Natural killer cell (primary cell): ENCODE measurements at places on chromosomes 3 and 15. TPM values are rescaled to one million over a fixed set of nuclear protein-coding genes. Genes with fewer than 3 reads are reported as not detected.

DNA sequence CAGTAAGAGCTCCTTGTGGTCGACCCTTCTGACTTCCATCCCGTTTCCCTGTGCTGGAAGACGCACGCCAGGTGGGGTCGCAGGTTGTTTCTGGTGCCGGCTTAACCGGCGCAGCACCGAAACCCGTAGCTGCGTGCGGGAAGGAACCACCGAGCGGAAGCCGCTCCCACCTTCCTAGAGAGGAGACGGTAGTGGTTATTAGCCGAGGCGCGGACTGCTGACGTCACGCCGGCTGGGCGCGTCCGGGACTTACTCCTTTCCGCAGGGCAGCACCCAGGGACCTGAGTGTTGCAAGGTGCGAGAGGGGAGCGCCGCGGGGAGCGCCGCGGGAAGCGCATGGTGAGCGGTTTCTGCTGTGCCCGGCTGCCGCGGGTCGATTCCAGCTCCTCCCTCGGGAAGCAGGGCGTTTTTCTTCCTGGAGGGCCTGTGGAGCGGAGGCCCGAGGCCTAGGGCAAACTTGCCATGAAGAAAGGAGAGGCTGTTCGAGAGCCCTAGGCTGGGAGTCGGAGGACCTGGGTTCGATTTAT, at the start of gene ZNF501:
ZNF501 (plus strand) TSS at position 252 of the 527 bp plus-strand sequence. CDS start 4,787 bp downstream, outside the sequence.
- H3K4me3 ChIP-seq = peak within 1 kb of the TSS; percentile 60
- H3K27ac ChIP-seq = no peak within 1 kb of the TSS
- H3K4me1 ChIP-seq = peaks cover 3% of the 10 kb centered on the region
- peaks cover 12% of the 10 kb centered on the region for H3K36me3 ChIP-seq
- no peaks in the 10 kb centered on the region for H3K27me3 ChIP-seq

- no peaks in the 10 kb centered on the region for H3K36me3 ChIP-seq
- H3K4me1 ChIP-seq = no peaks in the 10 kb centered on the region
- DNase-seq = no peak
- no peaks in the 10 kb centered on the region for H3K27me3 ChIP-seq
- H3K27ac ChIP-seq = no peak overlapping the region
- no peak overlapping the region for H3K4me3 ChIP-seq
Measured at GRCh38 chr3:53729159-53729558, 117.1 kb downstream of the CHDH start.

DNA sequence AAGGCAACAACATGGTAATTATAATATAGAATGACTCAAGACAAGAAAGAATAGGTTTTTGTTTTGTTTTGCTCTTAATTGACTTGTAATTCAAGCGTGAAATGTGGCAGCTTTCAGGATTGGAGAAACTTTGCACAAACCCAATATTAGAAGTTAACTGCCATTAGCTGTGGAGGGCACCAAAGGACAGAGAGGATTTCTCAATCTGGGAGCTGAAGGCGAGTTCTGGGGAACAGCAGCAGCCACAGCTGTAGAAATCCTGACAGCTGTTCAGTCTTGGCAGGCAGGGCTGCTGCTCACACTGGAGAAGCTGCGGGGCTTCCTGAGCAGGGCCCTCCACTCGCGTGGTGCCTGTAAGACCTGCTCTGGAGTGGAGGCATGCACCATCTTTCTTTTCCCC, 182.2 kb upstream of the IL12A start:
- H3K27me3 ChIP-seq = no peaks in the 10 kb centered on the region
- no peak overlapping the region for H3K27ac ChIP-seq
- no peak overlapping the region for H3K4me3 ChIP-seq
- H3K36me3 ChIP-seq = no peaks in the 10 kb centered on the region
- H3K4me1 ChIP-seq = no peaks in the 10 kb centered on the region

DNA sequence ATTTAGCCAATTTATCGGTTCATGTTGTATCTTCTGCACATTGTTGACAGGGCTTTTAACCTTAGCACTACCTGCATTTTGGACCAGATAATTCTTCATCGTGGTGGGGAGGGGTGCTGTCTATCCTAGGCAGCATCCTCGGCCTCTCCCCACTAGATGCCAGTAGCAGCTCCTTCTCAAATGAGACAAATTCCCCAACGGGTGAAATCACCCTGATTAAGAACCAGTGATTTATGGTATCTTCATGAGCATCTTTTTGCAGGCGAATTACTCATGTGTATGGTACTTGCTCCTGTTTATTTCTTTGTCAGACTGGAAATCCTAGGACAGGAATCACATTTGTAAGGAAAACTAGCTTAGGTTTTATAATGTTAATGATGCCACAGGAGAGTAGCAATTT, 68.0 kb downstream of the C3orf70 start:
- H3K27me3 ChIP-seq = no peaks in the 10 kb centered on the region
- H3K4me3 ChIP-seq = no peak overlapping the region
- no peak overlapping the region for H3K27ac ChIP-seq
- H3K4me1 ChIP-seq = no peaks in the 10 kb centered on the region

DNA sequence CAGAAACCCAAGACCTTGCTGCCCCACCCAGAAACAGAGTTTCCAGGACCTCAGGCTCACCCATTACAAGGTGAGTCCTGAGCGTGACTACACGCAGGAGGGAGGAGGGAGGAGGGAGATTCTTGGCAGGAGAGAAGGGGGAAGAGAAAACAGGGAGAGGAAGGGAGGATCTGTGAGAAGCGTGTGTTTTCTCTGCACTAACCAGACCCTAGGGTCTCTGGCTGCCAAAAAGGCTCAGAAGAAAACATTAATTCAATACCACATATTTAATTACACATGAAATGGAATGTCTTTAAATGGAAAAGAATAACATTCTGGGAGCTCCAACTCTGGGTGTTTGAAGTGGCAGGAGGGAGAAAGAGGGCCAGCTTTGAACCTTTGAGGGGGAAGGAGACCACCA, 309.0 kb downstream of the NTRK3 start:
- H3K4me1 ChIP-seq = no peaks in the 10 kb centered on the region
- H3K27me3 ChIP-seq = no peaks in the 10 kb centered on the region
- no peak overlapping the region for H3K27ac ChIP-seq
- H3K4me3 ChIP-seq = no peak overlapping the region
- DNase-seq = no peak
- no peaks in the 10 kb centered on the region for H3K36me3 ChIP-seq

DNA sequence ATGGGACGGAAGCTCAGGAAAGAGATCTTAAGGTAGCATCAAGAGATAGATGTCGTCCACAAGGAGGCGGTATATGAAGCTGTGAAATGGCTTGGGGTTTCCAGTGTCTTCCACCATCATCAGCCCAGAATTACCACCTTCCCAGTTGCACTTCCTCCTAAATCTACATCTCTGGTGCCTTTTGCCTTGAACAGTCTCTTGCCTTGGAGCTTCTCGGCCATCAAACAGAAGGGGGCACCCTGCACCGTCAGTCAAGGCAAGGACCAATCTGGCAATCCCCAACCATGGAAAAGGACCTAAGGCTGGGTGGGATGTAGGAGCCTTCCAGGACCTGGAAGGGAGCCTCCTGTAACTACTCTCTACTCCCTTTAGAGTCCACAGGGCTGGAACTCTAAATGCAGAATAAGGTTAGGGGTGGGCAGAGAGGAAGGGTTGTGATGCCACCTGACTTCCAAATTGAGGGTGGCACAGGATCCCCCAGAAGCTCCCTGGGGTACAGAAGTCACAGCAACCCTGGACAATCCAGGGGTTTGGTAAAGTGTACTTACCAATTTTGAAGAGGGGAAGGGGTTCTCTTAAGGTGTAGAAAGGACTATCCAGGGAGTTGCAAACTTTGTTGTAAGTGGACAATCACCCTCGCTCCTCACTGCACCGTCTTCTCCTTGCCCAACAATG, 1.0 kb upstream of the RYR3 start:
- no peaks in the 10 kb centered on the region for H3K4me1 ChIP-seq
- peaks cover 8% of the 10 kb centered on the region for H3K27me3 ChIP-seq
- H3K4me3 ChIP-seq = no peak overlapping the region
- DNase-seq = no peak
- no peaks in the 10 kb centered on the region for H3K36me3 ChIP-seq
- no peak overlapping the region for H3K27ac ChIP-seq

GRCh38 chr3:42704136-42704841, 1.7 kb upstream of the HHATL start:
- no peak overlapping the region for H3K4me3 ChIP-seq
- no peak overlapping the region for H3K27ac ChIP-seq
- peaks cover 2% of the 10 kb centered on the region for H3K4me1 ChIP-seq
- no peaks in the 10 kb centered on the region for H3K36me3 ChIP-seq
- no peaks in the 10 kb centered on the region for H3K27me3 ChIP-seq
- no peak for DNase-seq

DNA sequence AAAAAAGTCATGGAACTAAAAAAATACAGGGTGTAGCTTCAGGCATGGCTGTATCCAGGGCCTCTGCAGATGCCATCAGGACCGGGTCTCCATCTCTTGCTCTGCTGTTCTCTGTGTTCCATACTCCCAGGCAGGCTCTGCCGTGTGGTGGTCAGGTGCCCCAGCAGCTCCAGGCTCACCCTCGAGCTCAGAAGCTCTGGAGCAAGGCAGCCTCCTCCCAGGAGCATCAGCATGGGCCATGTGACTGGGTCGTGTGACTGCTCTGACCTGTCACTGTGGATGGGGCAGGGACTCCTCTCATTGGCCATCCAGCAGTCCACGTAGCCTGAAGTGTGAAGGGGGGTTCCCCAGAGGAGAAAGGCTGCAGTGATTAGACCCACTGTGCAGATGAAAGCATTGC, 8.5 kb downstream of the FBLN2 start:
- H3K36me3 ChIP-seq = no peaks in the 10 kb centered on the region
- H3K4me3 ChIP-seq = no peak overlapping the region
- no peaks in the 10 kb centered on the region for H3K27me3 ChIP-seq
- H3K4me1 ChIP-seq = no peaks in the 10 kb centered on the region

GRCh38 chr3:174821477-174821876, 37.7 kb upstream of the NAALADL2 start:
- no peak for DNase-seq
- H3K36me3 ChIP-seq = no peaks in the 10 kb centered on the region
- no peaks in the 10 kb centered on the region for H3K27me3 ChIP-seq
- no peak overlapping the region for H3K27ac ChIP-seq
- no peak overlapping the region for H3K4me3 ChIP-seq

DNA sequence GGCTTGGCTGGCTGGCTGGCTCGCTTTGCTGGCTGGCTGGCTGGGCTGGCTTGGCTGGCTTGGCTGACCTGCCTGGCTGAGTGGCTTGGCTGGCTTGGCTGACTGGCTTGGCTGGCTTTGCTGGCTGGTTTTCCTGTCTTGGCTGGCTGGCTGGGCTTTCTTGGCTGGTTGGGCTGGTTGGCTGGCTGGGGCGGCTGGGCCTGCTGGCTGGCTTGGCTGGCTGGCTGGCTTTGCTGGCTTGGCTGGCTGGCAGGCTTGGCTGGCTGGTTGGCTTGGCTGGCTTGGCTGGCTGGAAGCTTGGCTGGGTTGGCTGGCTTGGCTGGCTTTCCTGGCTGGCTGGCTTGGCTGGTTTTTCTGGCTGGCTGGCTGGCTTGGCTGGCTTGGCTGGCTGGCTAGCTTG, 435.6 kb downstream of the GOLGA6L6 start:
- no peak overlapping the region for H3K4me3 ChIP-seq
- no peak for DNase-seq

DNA sequence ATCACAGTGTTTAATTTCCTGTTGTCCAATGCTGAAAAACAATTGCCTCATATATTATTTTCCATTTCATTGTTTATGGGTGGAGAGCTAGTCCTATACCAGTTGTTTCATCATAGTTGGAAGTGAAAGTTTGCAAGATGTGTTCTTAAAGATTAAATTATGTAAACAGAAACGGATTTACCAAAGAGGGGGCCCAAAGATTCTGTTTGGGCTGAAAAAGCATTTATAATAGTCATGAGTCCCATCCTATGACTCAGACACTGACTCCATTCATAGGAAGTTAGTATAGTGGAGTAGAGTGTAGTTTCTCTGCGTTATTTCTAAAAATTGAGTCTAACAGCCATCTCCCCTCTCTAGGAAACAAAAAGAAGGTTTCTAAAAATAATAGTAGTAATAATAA, 24.3 kb downstream of the NFKBIZ start:
- H3K36me3 ChIP-seq = no peaks in the 10 kb centered on the region
- no peak overlapping the region for H3K4me3 ChIP-seq
- H3K27me3 ChIP-seq = no peaks in the 10 kb centered on the region

DNA sequence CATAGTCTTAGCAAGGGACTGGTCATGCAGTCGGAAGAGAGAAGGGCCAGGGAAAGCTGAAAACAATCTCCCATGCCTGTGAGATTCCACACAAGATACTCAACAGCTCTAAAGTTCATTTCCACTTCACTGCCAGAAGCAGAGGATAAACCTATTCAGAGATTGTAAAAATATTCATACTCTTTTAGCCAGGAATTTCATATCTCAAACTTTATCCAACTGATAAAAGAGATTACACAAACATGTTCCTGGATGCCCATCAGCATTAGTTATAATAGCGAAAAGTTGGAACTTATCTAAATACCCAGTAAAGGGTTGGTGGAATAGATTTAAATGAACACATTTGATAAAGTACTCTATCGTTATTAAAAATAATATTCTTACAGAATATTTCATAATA, 75.2 kb upstream of the ARHGEF3 start:
- DNase-seq = no peak
- peaks cover 5% of the 10 kb centered on the region for H3K4me1 ChIP-seq
- no peak overlapping the region for H3K27ac ChIP-seq
- H3K27me3 ChIP-seq = no peaks in the 10 kb centered on the region
- no peak overlapping the region for H3K4me3 ChIP-seq

DNA sequence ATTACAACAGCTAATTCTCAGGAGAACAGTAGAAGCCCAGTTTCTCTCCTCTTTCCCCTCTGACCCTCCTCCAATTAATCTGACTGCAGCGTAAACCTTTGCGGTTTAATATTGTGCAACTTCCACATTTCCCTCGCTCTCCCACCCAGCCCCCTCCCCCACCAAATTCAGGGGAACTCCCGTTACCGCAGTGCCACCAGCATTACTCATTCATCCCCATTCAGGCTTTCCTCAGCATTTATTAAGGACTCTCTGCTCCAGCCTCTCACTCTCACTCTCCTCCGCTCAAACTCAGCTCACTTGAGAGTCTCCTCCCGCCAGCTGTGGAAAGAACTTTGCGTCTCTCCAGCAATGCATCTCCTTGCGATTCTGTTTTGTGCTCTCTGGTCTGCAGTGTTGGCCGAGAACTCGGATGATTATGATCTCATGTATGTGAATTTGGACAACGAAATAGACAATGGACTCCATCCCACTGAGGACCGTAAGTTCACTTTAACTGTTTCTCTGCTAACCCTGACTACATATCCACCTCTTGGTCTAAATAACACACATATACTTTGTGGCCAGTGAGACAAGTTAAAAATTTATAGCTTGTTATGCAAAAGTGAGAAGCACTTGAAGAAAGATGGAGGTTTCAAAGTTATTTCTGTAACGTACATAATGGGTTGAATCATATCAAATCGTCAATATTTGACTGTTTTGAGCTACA, at the start of gene PTX3:
PTX3 (plus strand) TSS at position 268 of the 709 bp plus-strand sequence; CDS start at position 352, 84 bp downstream.
- peaks cover 3% of the 10 kb centered on the region for H3K4me1 ChIP-seq
- no peak within 1 kb of the TSS for H3K4me3 ChIP-seq
- H3K27me3 ChIP-seq = peaks cover 6% of the 10 kb centered on the region
- no peak for DNase-seq
- no peaks in the 10 kb centered on the region for H3K36me3 ChIP-seq
- H3K27ac ChIP-seq = no peak within 1 kb of the TSS

Gene XIRP1
- 0.14 TPM for total RNA-seq

Gene WNT7A
- not detected for total RNA-seq

Gene ZNF385D
- 0.31 TPM for total RNA-seq
